ENCODE measurements at places on chromosomes 13 and 19.
A peak's percentile ranks its signal among the peaks of the same experiment; 100 is the strongest.

DNA sequence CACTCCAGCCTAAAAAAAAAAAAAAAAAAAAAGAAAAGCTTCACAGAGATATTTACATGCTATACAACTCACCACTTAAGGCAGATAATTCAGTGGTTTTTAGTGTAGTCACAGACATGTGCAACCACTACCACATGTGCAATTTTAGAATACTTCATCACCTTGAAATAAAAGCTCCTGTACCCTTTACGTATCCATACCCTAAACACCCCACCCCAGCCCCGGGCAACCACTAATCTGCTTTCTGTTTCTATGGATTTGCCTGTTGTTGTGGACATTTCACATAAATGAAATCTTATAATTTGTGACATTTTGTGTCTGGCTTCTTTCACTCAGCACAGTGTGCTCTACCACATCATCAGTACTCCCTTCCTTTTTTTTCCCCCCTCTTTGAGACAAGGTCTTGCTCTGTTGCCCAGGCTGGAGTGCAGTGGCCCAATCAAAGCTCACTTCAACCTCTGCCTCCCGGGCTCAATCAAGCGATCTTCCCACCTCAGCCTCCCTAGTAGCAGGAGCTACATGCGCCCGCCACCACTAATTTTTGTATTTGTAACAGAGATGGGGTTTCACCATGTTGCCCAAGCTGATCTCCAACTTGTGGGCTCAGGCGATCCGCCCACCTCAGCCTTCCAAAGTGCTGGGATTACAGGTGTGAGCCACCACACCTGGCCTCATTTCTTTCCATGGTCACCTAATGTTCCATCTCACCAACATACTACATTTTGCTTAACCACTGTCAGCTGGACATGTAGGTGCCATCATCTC lies 4.0 kb downstream of the DDX39A start:
- no peak for DNase-seq

DNA sequence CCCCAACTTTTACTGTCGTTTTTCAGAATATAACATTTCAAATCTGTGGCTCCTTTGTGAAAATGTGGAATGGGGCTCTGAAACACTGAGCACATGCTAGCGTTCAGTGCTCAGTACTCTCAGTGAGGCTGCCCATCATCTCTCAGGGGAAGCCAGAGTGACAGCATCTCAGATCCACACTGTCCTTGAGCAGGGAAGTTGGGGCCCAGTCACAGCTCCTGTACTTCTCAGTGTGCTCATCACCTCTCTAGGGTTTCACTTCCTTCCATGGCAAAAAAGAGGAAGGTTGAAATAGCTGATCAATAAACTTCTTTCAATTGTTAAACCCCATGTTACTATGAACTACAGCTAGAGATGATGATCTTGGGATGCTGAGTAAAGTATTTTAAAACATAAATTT lies 565.9 kb upstream of the SPRY2 start:
- DNase-seq = no peak

- no peak for DNase-seq
Observed at GRCh38 chr19:49805822-49806619, 7.1 kb downstream of the FUZ start.

GRCh38 chr19:16148443-16149229 lies 5.2 kb downstream of the HSH2D start:
- no peak for DNase-seq

DNA sequence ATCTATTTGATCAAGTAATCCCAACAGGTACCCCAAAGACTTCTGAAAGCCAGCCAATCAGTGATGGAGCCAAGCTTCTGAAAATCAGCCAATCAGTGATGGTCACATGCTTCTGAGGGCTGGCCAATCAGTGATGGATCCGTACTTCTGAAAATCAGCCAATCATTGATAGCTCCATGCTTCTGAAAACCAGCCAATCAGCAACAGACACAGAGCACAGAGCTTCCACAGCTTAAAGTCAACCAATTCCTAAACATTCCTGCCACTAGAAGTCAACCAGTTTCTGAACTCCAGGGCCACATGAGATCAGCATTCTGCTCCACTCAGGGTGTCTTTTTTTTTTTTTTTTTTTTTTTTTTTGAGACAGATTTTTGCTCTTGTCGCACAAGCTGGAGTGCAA lies 8.2 kb upstream of the HSD17B14 start:
- DNase-seq = no peak

GRCh38 chr19:10543420-10544241 lies at the start of gene ATG4D:
Gene ATG4D, plus strand, starts transcription at chr19:10543904. Its CDS starts 187 bp downstream, at chr19:10544091.
- DNase-seq = no peak

DNA sequence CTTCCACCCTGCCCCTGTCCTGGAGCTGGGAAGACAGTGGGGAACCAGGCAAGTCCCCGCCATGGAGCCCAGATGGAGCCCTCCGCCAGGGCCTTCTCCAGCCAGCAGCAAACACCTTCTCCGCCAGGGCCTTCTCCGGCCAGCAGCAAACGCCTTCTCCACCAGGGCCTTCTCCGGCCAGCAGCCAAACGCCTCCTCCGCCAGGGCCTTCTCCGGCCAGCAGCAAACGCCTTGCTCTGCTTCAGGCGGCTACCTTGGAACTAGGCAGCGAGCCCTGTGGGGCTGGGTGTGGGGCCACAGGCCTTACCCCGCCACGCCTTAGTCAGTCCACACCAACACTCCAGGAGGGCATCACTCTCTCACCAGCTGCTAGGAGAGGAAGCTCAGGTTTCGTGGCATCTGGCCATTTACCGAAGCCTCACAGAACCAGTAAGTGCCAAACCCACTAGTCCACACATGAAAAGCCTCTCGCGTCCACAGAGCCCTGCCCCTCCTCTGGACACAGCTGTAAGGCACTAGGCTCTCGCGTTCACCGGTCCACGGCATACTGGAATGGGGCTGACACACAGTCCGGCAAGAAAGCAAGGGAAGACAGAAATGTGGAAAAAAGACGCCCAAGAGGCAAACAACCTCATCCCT lies 41.0 kb downstream of the MLLT1 start:
- DNase-seq = no peak

GRCh38 chr19:55220525-55220924 lies 8.0 kb downstream of the TMEM86B start:
- no peak for DNase-seq

DNA sequence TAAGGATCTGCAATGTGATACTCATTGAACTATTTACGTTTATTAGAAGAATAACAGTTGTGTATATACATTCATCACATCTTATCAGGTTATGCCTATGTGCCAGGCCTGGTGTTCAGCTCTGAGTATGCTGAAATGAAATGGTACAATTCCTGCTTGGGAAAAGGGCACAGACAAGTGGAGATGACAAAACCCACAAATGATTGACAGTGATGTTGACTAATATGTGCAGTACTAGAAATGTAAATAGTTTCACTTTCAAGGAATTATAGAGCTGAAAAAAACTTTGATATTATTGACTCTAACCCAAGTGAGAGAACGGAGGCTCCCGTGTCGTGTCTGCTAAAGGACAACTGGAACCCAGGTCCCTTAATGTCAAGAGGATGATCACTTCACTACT lies 386.8 kb upstream of the DACH1 start:
- DNase-seq = no peak

- DNase-seq = no peak
Observed at GRCh38 chr13:28494504-28494777, 487 bp downstream of the FLT1 start.

- DNase-seq = no peak
Observed at GRCh38 chr19:51179256-51179655, 37.2 kb downstream of the SIGLEC7 start.

DNA sequence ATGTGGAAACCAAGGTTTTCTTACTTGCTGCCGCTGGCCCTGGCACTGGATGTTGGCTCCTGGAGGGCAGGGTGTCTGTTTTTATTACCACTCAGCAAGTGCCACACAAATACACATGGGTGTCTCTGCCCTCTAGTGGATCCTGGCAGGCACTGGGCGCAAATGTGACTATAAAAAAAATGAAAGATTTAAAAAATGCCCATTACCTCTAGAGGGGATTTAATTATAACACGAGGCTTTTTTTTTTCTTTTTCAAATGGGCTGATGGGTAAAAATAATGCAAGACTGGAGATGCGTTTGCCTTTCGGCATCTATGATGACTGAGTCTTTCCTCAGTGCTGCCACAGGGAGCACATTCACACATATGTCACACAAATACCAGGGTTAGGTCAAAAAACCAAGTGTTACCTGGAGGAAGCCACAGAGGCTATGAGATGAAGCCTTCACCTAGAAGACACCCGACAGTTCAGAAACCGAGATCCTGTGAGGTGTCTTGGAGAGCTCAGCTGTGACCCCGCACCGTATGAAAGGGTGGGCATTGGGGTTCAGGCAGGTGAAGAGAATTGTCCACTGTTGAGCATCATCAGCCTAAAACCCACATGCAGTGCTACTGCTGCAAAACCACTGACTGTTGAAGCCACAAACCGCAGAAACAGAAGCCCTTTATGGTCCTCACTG lies 25.7 kb downstream of the CHAMP1 start:
- no peak for DNase-seq

DNA sequence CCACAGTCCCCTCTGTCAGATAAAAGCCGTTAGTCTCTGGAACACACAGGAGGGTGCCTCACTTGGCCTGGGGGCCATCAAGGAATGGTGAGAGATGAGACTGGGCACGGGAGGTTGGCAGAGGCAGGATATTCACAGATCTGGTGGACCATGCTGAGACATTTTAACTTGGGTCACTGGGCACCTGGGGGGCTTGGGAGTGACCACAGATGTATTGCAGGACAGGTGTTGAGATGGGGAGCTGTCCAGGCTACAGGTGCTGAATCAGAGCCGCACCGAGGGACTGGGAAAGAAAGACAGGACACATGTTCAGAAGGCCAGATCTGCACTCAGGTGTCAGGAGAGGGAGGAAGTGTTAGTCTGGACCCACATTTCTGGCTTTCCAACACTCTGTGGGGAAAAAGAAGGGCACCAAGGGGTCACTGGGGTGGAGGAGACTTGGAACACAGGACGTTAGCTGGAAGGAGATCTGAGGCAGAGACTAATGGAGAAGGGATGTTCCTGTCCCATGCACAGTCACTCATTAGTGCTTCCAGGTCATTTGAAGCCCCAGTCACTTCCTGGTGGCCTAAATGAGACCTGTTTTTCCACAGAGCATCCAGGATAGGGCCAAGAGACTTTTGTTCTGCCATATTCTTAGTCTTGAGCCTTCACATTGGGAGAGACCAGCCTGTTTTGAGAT lies 56.1 kb downstream of the CHST8 start:
- no peak for DNase-seq

DNA sequence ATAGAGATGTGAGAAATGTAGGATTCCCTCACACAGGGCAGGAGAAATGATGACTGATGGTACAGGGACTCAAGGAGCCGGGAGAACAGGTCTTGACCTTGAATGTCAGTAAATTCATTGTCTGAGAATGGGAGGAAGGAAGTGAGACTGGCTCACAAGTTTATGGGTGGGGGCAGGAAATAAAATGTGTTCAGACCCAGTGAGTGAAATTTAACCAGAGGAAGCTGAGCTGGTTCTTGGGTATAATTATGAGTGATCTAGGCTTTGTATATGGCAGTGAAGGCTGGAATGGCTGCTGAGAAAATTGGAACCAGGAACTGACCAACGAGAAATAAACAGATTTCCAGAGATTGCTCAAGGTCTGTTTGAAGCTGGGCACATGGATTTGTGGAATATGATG lies 6.3 kb upstream of the IGSF23 start:
- no peak for DNase-seq

GRCh38 chr13:99657848-99658260 lies 156.6 kb downstream of the TM9SF2 start:
- DNase-seq = no peak

GRCh38 chr13:77105051-77105450 lies 78.1 kb upstream of the FBXL3 start:
- no peak for DNase-seq

- DNase-seq = no peak
Observed at GRCh38 chr13:98858191-98858590, 105.7 kb upstream of the SLC15A1 start.

DNA sequence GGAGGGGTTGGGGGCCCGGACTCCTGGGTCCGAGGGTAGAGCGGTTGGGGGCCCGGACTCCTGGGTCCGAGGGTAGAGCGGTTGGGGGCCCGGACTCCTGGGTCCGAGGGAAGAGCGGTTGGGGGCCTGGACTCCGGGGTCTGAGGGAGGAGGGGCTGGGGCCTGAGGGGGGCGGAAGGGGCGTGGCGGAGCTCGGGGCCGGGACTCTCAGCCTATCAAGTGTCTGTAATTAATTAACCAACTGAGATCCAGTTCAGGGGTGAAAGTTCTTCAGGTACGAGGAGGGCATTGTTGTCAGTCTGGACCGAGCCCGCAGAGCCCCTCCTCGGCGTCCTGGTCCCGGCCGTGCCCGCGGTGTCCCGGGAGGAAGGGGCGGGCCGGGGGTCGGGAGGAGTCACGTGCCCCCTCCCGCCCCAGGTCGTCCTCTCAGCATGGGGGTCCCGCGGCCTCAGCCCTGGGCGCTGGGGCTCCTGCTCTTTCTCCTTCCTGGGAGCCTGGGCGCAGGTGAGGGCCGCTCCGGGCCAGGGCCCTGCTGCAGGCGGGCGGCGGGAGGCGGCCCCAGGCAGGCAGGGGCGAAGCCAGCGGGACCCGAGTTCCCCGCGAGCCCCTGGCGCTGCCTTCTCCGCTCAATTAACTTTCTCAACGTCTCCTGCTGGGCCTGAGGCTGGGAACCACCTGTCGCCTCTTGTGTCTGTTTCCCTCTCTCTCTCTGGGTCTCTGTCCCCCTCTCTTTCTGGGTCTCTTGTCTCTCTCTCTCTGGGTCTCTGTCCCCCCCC lies 697 bp downstream of the FCGRT start:
- no peak for DNase-seq

DNA sequence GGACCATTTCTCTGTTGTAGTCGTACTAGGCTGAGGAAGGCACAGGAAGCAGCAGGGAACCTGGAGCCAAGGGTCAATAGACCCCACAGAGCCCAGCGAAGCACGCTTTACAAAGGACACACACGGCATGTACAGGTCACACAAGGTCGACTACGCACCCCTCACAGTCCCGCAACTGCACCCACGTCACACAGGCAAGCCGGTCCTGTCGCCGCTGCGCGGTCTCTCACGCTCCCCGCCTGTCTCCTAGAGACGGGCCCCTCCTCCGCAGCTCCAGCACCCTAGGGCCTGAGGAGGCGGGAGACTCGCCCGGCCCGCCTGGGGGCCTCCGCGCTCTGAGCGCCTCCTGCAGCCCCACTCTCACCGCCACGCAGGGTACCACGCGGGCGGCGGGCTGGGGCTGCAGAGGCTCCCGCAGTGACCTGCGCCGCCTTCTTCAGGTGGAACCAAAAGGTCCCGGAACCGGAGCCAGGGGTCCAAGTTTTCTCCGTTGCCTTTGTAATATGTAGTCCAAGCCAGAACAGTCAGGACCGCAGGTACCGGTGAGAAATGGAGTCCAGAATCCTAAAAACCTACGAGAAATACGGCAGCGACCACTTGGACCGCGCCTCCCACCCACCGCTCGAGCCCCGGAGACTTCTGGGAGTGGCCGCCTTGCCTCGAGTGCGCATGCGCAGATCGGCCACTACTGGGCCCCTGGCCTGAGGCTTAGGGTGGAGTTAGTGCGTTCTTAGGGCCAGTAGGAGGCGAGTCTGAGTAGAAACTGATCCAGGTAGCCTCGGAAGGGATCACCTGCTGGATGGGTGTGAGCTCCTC lies at the start of gene ZNF607:
TSS of gene ZNF607 (minus strand) at position 651 of the 816 bp plus-strand sequence. CDS start 8,143 bp downstream, outside the sequence.
- peak; percentile 87 for DNase-seq

DNA sequence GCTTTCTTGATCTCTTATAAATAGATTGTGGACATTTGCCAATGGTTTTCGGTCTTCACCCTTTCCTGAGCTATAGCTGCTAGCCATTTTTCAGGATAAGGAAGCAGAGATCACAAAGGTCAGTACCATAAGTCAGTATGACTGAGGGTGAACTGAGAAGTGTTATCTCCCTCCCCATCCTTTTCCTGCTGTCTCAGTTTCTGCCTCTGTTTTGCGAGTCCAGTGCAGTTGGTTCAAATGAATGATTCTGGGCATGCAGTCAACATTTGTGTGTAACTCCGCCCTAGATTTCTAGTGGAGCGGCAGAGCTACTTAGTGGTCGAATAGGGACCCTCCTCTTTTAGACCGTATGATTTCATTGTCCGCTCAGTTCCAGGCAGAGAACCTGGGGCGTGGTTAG lies 460.8 kb upstream of the ARGLU1 start:
- DNase-seq = no peak

Measured in right renal cortex interstitium (tissue), 3 donors.